ENCODE measurements at places on chromosomes 12 and 14.

DNA sequence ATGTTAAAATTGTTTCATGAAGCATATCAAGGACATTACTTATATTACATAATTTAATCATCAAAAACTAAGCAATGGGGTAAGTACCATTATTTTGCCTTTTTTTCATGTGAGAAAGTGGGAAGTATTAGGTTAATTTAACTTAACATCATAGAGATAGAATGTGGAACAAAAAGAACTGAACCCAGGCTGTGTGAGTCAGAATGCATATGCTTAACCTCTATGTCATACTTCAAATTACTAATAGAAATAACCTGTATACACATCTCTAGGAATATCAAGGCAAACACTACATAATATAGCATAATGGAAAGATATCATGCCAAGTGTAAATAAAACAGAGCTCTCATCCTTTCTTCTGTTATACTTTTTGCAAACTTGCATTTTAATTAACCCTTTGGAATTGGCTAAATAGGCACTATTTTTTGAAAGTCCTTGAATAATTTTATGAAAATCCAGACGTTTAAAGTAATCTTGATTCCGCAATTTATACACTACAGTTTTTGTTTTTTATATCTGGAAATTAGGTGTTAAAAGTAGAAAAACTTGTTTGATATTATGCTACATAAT, 777.7 kb downstream of the SLC6A15 start:
- H3K36me3 ChIP-seq, result no peaks in the 10 kb centered on the region
- no peak overlapping the region for H3K4me3 ChIP-seq
- H3K27me3 ChIP-seq, result no peaks in the 10 kb centered on the region
- DNase-seq, result no peak
- H3K4me1 ChIP-seq, result no peaks in the 10 kb centered on the region

GRCh38 chr14:51883232-51883631, 22.8 kb downstream of the GNG2 start:
- H3K4me3 ChIP-seq, result no peak overlapping the region
- no peaks in the 10 kb centered on the region for H3K27me3 ChIP-seq
- H3K36me3 ChIP-seq, result peaks cover 43% of the 10 kb centered on the region

- no peak for DNase-seq
- H3K4me3 ChIP-seq, result no peak overlapping the region
- H3K36me3 ChIP-seq, result no peaks in the 10 kb centered on the region
- H3K27ac ChIP-seq, result no peak overlapping the region
- no peaks in the 10 kb centered on the region for H3K4me1 ChIP-seq
- H3K27me3 ChIP-seq, result no peaks in the 10 kb centered on the region
These were observed 7.0 kb upstream of the VRK1 start for GRCh38 chr14:96790186-96790585.

GRCh38 chr12:113950873-113951272, 15.3 kb downstream of the RBM19 start:
- H3K27ac ChIP-seq, result no peak overlapping the region
- peaks cover 27% of the 10 kb centered on the region for H3K36me3 ChIP-seq
- no peak overlapping the region for H3K4me3 ChIP-seq

DNA sequence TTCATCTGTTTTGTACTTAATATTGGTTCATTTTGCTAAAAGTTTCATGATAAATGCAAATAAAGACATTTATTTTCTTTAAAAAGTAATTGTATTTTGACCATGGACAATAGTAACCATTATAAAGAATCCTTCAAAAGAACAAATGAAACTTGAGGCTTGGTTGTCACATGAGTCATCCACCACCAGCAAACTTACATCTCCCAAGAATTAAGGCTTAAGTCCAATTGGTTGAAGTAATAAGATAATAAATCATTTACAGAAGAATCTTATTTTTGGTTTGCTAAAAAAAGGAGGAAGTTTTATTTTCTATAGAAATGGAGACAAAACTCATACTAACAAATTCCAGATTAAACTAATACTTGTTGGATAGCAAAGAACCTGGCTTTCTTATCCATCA, 84.8 kb upstream of the KITLG start:
- no peaks in the 10 kb centered on the region for H3K27me3 ChIP-seq
- H3K36me3 ChIP-seq, result no peaks in the 10 kb centered on the region
- H3K27ac ChIP-seq, result no peak overlapping the region
- peaks cover 2% of the 10 kb centered on the region for H3K4me1 ChIP-seq

DNA sequence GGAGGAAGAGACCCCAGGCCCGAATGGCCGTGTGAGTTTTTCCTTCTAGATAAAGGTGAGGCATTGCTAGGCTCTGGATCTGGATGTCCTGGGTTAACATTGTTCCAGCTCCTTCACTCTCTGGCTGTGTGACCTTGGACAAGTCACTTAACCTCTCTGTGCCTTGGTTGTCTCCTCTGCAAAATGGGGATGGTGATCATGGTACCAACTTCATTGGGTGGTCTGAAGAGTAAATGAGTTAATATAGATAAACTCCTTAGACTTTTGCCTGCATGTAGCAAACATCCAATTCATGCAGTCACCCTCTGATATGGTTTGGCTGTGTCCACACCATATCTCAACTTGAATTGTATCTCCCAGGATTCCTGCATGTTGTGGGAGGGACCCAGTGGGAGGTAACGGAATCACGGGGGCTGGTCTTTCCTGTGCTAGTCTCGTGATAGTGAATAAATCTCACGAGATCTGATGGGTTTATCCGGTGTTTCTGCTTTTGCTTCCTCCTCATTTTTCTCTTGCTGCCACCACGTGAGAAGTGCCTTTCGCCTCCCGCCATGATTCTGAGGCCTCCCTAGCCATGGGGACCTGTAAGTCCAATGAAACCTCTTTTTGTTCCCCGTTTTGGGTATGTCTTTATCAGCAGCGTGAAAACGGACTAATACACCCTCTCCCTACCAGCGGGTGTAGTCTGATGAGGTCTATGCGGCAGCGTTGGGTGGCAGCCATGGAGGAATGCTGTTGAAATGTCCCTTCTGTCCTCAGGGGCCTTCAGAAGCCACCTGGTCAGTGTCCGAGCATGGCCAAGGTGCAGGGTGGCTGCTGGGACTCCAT, 256.1 kb downstream of the GLT1D1 start:
- no peak overlapping the region for H3K4me3 ChIP-seq
- no peak for DNase-seq
- no peaks in the 10 kb centered on the region for H3K36me3 ChIP-seq
- no peak overlapping the region for H3K27ac ChIP-seq
- no peaks in the 10 kb centered on the region for H3K4me1 ChIP-seq
- no peaks in the 10 kb centered on the region for H3K27me3 ChIP-seq

DNA sequence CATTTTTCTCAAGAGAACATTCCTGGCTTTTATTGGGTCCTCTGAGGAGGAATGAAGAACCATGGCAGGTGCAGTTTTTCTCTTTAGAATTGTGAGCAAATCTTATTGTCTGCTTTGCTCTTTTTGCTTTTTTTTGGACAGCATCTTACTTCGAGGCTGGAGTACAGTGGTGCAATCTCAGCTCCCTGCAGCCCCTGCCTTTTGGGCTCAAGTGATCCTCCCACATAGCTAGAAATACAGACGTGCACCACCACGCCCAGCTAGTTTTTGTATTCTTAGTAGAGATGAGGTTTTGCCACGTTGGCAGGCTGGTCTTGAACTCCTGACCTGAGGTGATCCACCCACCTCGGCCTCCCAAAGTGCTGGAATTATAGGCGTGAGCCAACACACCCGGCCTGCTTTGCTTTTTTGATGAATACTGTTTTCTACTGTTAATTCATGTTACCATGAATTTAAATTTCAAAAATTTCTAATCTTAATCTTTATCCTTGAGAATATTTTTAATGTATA, 71.5 kb downstream of the POLR3B start:
- H3K4me1 ChIP-seq, result no peaks in the 10 kb centered on the region
- peaks cover 41% of the 10 kb centered on the region for H3K36me3 ChIP-seq
- H3K27me3 ChIP-seq, result no peaks in the 10 kb centered on the region
- H3K4me3 ChIP-seq, result no peak overlapping the region
- no peak for DNase-seq
- H3K27ac ChIP-seq, result no peak overlapping the region

Data from neuronal stem cell (in vitro differentiated cells).